Putamen (tissue), 1 donor: ENCODE measurements at places on chromosomes 2 and 18.

DNA sequence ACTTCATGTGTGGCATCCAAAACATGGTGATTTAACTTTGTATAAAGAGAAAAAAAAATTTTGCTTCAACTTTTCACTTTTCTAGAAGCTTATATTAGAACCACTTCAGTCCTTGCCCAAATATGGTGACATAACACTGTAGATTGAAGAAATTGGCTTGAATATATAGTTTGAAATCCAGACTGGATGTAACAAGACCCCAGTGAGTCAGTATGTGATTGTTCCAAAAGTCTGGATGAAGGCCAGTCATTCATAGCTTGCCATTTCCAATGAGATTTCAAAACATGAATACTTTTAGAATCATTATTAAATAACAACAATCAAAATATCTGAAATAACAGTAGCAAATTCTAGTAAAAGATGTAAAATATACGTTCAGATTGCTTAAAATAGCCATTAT, 104.8 kb upstream of the FN1 start:
- DNase-seq = no peak

GRCh38 chr2:191778041-191778440, 68.8 kb downstream of the CAVIN2 start:
- no peak for DNase-seq

DNA sequence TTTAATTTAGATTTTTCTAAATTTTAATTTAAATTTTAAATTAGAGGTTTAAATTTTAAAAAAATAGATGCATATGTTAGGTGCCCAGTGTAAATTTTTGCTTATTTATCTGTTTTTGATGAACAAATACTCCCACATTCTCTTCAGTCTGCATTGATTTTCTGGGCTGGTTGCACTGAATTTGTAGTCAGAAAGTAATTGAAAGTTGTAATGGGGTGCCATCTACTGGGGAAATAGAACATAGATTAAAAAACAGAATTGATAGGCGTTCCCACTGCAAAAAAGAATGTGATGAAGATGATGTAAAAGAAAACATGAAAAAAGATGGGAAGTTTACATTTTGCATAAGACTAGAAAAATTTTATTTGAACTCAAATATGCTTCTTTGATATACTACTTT, 51.7 kb upstream of the CCDC85A start:
- DNase-seq = peak; percentile 67

- DNase-seq = peak; percentile 39
These were observed 425 bp upstream of the SALL3 start for GRCh38 chr18:78979056-78979729.
